NCI-H1436 treated with DMSO at 0.1 percent for 48 hours (cell line): ENCODE measurements at places on chromosomes 2 and 18.

GRCh38 chr2:115678129-115678528 lies 1235.7 kb downstream of the DPP10 start:
- DNase-seq = no peak

DNA sequence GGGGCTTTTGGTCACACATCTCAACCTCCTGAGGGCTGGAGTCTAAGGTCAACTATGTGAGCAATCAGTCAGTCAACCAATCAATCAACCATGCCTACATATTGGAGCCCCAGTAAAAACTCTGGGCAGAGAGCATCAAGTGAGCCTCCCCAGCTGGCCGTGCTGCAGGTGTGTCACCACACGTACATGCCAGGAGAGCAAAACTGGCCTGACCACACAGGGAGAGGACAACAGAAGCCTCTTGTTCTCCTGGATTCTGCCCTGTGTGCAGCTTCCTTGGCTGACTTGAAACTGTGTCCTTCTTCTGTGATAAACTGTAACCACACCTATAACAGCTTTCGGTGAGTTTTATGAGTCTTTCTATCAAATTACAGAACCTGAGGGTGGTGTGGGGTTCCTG lies 25.9 kb downstream of the GPR35 start:
- no peak for DNase-seq

- DNase-seq = no peak
These were observed 64.5 kb downstream of the ITGB1BP1 start for GRCh38 chr2:9358846-9359245.

- no peak for DNase-seq
These were observed 53.9 kb downstream of the INO80D start for GRCh38 chr2:206031950-206032567.

- DNase-seq = no peak
These were observed 31.9 kb downstream of the C1QL2 start for GRCh38 chr2:119126650-119127049.

DNA sequence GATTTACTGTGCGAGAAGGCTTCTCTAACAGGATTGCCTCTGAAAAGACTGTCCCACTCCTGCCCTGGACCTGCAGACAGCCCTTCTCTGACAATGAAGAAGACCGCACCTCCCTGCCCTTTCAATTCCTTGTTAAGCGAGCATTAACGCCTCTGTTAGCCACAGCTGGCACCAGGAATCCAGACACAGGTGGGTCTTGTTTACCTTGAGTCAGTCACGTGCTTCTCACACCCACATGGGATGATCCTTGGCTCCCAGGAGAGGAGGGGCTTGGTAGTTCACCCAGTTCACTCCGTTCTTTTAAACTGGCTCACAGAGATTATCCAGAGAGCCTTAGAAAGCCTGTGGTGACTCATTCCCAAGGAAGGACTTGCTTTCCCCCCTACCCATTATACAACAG lies 410.5 kb upstream of the MEIS1 start:
- no peak for DNase-seq

DNA sequence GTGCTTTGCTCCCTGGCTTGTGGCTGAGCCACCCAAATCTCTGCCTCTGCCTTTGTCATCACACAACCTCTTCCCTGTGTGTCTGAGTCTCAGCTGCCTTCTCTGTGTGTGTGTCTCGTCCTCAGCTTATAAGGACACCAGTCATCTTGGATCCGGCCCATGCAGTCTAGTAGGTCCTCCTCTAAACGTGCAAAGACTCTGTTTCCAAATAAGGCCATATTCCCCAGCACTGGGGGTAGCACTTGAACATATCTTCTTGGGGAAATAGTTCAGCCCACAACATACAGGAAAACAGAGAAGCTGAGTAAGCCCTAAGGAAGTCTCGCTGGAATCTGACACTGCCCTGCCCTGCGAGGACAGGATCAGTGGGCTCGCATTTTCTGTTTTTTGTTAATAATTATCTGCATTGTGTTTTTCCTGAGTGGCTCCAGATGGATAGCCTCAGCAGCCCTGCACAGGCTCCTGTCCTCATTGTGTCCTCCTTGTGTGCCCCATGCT lies 42.1 kb downstream of the MTCL1 start:
- no peak for DNase-seq

DNA sequence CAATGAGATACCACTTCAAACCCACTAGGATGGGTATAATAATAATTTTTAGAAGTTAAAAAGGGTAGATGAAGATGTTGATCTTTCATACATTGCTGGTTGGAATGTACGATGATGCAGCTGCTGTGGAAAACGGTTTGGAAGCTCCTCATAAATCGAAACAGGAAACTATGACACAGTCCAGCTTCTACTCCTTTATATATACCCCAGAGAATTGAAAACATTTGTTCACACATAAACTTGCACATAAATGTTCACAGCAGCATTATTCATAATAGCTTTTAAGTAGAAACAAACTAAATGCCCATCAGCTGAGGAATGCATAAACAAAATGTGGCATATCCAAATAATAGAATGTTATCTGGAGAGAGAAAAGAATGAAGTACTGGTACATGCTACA lies 95.0 kb downstream of the STRADB start:
- no peak for DNase-seq

DNA sequence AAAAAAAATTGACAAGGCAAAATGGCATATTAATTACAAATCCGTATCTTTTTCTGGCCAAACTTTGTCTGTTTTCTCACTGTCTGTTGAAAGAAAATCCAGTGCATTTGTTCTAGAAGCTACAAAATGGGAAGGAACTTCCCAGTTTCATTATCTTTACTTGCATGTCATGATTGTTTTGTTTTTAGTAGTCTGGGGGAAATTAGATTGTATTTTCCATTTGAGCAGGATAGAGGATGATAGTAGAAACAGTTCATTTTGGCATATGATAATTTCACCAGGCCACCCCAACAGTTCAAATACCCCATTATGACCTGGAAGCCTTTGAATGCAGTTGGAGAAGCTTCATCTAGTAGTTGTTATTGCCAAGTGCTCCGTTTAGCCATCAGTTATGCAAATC lies 77.5 kb upstream of the RANBP2 start:
- DNase-seq = no peak

DNA sequence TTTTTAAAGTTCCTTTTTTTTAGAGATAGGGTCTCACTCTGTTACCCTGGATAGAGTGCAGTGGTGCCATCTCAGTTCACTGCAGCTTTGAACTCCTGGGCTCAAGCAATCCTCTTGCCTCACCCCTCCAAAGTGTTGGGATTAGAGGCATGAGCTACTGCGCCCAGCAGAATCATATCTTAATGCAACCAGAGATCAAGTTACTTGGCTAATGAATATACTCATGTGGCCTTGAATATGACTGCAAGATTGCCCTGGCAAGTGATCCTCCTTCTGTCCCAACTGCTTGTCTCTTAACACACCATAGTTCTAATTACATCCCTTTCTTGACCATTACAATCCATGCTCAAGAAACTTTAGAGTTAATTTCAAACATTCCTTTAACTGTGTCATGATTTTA lies 133.5 kb downstream of the SRBD1 start:
- DNase-seq = no peak
